ENCODE measurements at places on chromosomes 1 and 21.

DNA sequence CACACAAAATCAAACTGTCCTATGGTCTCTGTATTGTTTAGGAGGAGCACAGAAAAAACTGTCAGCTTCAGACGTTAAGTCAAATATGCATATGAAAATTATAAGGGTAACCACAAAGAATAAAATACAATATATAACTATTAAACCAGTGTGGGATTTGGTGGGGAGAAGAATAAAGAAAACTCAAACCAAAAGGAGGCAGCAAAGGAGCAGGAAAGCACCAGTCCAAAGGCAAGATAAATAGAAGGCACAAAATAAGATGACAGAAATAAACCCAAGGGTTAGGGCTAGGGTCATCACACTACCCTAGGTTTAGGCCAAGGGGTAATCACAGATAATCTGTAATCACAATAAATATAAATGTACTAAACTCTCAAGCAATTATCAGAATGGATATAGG is 32.8 kb downstream of the DLGAP3 start:
- no peak for DNase-seq

GRCh38 chr1:59186656-59187055 is 110.2 kb upstream of the FGGY start:
- no peak for DNase-seq

DNA sequence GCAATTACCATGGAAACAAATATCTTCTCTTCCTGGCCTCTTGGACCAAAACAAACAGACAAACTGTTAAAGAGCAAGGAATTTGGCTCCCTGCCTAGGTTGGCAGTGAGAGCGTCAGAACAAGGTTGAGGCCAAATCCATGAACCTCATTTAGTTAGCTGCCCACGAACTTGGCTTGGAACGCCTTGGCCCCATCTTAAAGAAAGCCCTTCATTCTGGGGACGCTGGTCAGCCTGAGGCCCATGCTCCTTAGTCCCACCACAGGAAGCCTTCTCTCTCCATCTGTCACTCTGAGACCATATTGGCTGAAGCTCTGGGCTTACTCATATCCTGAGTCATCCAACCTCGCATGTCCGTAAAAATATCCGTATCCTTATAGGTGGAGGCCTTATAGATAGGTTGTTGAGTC is 62.4 kb upstream of the DIRAS3 start:
- no peak for DNase-seq

DNA sequence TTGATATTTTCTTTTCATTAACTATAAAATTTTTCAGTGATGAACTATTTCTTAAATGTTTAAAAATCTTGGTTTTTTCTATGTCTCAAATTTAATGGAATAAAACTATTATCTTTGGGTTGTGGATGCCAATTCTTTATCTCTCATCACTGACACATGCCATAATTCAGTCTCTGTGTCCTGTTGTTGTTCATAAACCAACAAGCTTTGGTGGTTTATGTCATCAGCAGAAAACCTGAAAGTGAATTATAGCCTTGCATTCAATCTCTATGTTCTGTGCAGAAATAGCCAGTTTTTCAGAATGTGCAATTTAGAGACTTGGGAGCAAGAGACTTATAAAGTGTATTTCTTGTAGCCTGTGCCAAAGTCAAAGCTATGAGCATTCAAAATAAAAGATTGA is 462.6 kb upstream of the ADGRL4 start:
- no peak for DNase-seq

DNA sequence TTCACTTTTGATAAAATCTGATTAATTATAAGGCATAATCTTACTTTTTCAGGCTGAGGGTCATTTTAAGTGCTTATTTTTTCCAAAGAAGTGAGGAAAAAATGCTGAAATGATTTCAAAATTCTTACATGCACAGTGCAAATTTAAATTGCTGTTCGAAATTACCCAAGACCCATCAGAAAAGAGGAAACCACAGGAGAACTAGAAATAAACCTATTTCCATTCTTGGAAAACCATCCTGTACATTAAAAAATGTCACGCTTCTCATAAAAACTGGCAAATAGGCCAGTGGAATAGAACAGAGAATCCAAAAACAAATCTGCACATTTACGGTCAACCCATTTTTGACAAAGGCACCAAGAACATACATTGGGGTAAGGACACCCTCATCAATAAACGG is 414.9 kb downstream of the SMYD3 start:
- DNase-seq: no peak
